ENCODE measurements at places on chromosomes 2 and 18.
A peak's percentile ranks its signal among the peaks of the same experiment; 100 is the strongest.

- peak; percentile 76 for DNase-seq
Measured at GRCh38 chr2:101265893-101266499, 13.3 kb downstream of the CNOT11 start.

DNA sequence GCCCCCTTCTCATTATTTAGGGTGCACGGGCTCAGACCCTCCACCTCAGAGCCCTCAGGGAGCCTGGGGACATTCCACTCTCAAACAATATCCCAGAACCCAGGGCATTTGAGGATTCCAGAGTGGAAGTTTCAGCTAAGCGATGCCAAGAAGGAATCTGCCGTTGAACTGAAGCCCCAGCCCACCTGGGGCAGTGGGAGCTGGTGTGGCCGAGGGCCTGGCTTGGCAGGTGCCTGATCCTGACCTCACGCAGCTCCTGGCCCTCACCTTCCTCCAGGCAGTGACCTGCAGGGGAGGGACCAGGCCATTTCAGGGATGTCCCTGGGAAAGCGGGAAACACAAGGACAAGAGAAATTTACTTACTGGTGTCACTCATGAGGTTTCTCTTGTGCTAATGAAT lies 58.2 kb downstream of the ACKR3 start:
- DNase-seq, result no peak

- DNase-seq, result no peak
Measured at GRCh38 chr2:61220768-61221167, 58.8 kb downstream of the C2orf74 start.

GRCh38 chr2:108573061-108573460 lies 38.8 kb downstream of the LIMS1 start:
- DNase-seq, result no peak

GRCh38 chr2:106863387-106863786 lies 22.6 kb downstream of the ST6GAL2 start:
- no peak for DNase-seq

Data from left colon (tissue), 2 donors.